ENCODE measurements at places on chromosomes 7 and 10. TPM values are rescaled to one million over a fixed set of nuclear protein-coding genes. Genes with fewer than 3 reads are reported as not detected.

Gene SPDYE3
- polyA plus RNA-seq: not detected

Gene ANKRD30A
- not detected for polyA plus RNA-seq

Gene LIPJ
- not detected for polyA plus RNA-seq

Gene GNA12
- 137 TPM for polyA plus RNA-seq

Gene ZNF716
- not detected for polyA plus RNA-seq

Gene SFRP4
- 1.5 TPM for polyA plus RNA-seq

Gene CRPPA
- polyA plus RNA-seq: 1.0 TPM

Gene BAMBI
- polyA plus RNA-seq: 17.8 TPM

Gene FAM241B
- polyA plus RNA-seq: 0.55 TPM

Gene RBP4
- polyA plus RNA-seq: 0.28 TPM

Gene THSD7A
- polyA plus RNA-seq: 0.02 TPM

Gene CACNB2
- 0.70 TPM for polyA plus RNA-seq

Gene DOCK4
- 20.8 TPM for polyA plus RNA-seq

Gene SPDYE2
- polyA plus RNA-seq: not detected

Gene WIPF3
- 0.02 TPM for polyA plus RNA-seq

All from fibroblast of lung (primary cell).